ENCODE measurements at places on chromosomes 7 and 10. TPM values are rescaled to one million over a fixed set of nuclear protein-coding genes. Genes with fewer than 3 reads are reported as not detected.

- DNase-seq: no peak
Measured at GRCh38 chr10:49541762-49542161, 2.8 kb upstream of the ERCC6 start.

GRCh38 chr10:28425422-28425821 is 107.5 kb upstream of the WAC start:
- DNase-seq: no peak

GRCh38 chr7:128281605-128282380 is 40.7 kb downstream of the LEP start:
- DNase-seq: no peak

DNA sequence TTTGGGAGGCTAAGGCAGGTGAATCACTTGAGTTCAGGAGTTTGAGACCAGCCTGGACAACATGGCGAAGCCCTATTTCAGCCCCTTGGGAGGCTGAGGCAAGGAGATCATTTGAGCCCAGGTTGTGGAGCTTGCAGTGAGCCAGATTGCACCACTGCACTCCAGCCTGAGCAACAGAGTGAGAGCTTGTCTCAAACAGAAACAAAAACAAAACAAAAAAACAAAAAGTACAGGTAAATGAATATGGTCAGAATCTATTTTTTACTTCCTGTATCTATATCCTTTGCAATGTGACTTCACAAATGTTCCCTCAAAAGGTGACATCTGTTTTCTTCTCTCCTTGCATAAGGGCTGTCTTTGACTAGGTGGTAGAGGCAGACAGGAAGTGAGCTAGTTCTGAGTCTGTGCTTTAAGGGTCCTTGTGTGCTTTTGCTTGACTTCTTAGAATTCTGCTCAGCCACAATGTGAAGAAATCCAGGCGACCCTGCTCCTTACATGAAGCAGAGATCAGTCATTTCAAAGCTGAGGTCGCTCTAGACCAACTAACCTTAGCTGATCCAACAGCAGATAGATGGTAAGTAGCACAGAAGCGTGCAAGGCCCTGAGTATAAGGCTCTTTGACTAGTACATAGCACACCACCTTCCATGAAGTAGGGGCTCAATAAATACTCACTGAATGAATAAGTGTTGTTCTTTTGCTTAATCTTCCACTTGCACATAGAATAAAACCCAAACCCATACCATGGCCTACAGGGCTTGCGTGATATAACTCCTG is 423.2 kb upstream of the PCDH15 start:
- no peak for DNase-seq

DNA sequence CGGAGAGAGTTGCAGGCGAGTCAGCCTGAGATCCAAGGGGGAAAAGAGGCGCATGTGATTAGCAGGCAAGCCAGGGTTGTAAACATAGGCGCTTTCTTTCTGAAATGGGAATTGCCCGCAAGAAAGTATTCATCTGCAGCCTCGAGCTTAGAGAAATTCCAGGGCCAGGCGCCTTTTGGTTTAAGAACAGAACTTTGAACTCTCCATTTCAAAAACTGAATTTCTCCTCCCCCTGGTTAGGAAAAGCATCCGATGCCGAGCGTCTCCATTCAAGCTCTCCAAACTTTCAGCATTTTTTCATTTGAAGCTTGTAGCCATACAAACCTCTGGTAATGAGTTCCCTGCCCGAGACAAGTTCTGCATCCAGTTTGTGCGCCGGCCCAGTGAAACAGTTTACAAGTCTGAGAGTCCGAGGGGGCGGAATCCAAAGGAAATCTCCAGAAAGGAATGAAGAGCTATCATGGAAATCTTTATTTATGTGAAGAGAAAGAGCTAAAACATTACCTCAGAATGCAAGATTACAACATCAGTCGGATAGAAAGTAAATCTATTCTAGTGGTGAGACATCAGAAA is 69.9 kb downstream of the FAM204A start:
- DNase-seq: no peak

DNA sequence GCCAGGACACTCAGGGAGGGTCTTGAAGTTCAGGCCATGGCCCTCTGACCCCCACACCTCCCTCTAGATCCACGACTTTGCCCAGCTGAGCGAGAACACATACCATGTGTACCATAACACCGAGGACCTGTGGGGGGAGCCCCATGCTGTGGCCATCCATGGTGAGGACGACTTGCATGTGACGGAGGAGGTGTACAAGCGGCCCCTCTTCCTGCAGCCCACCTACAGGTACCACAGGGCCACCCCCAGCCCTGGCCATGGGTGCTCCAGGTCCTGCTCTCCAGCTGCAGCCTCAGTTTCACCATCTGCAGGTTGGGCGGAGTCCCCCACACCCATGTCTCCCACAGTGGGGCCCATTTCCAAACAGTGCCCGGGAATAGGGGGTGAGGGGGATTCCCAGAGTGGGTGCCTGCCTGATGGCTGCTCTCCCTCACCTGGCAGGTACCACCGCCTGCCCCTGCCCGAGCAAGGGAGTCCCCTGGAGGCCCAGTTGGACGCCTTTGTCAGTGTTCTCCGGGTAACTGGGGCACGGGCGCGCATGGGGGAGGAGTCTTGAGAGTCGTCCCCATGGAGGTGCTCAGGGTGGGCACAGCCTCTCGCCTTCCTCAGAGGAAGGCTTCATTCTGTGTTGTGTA is 54.1 kb downstream of the PALD1 start:
- no peak for DNase-seq

GRCh38 chr10:2680821-2681220 is 386.5 kb upstream of the PFKP start:
- no peak for DNase-seq

GRCh38 chr7:30731581-30731980 is 20.4 kb upstream of the INMT start:
- DNase-seq: no peak

- DNase-seq: no peak
Measured at GRCh38 chr7:31910191-31910590, 160.0 kb downstream of the PDE1C start.

DNA sequence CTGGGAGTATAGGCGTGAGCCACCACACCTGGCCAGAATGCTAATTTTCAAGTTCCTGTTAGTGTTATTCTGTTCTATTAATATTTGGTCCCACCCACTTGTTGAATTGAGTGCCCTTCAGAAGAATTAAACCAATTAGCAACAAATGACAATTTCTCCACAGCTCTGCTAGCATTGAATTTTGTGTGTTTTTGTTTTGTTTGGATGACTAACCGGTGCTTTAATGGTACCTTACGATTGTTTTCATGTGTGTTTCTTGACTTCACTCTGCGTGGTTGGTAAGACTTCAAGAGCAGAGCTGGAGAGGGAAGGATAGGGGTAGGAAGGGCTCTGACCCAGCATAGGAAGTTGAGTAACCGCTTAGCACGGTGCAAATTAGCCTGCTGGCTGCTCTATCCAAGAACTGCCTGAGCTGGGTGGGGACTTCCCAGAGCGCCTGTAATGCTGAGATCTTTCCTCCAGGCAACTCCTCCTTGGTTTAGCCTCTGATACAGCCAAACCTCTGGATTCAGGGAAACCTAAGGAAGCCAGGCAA is 4.6 kb downstream of the ARPC1B start:
- no peak for DNase-seq

GRCh38 chr10:58399410-58399809 is 14.2 kb downstream of the TFAM start:
- DNase-seq: no peak

- no peak for DNase-seq
Measured at GRCh38 chr10:20128811-20129210, 312.6 kb downstream of the PLXDC2 start.

DNA sequence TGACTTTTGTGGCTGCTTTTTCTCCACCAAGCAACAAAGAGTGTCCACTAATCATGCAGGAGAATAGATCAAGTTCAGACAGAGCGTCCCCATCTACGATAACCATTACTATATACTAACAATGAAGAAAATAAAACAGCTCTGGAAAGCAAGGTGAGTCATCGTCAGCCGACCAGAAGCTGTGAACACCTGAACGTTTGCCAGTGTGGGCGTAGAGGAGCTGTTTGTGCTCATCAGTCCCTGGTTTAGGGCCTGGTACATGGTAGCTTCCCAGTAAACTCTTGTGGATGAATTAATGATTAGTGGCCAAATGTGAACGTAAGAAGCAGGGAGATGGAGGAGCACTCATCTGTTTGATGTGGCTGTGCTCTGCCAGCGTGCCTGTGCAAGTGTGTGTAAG is 180.7 kb downstream of the EVX1 start:
- DNase-seq: no peak

- DNase-seq: no peak
Measured at GRCh38 chr10:97371696-97372095, 29.4 kb downstream of the RRP12 start.

DNA sequence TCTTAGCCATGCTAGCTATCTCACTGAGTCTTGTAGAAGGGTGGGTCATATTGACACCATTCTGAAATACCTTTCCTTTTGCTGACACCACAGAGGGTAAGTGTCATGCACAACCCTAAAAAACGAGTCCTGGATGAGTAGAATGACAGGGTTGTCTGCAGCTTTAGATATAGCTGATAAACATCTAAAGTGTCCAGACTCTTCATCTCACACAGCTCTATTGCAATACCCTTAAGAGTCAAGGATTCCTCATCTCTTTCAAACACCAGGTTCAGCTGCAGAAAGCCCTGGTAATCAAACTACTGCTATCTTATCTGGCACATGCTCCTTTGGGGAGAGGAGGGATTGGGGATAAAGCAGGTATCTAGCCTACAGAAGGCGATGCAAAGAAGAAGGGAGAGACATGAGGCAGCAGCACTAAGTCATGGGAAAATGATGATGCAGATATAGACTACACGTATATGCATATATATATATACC is 127.0 kb downstream of the ANK3 start:
- DNase-seq: no peak

DNA sequence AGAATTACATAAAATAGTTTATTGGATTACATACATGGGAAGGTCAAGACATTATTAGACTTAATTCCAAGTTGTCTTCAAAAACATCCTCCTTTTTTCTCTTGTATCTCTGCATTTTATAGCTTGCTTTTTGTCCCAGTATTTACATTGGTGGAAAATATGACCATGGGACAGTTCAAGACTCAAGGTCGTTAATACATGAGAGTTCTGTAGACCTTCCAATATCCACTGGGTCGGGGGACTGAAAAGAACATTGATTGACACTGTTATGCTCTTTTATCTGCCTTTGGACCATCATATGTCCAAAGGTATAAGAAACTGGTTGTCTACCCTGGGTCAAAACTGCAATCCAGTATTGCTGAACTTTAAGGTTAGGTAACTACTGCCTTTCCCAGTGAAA is 36.7 kb downstream of the AKR1C4 start:
- DNase-seq: no peak

DNA sequence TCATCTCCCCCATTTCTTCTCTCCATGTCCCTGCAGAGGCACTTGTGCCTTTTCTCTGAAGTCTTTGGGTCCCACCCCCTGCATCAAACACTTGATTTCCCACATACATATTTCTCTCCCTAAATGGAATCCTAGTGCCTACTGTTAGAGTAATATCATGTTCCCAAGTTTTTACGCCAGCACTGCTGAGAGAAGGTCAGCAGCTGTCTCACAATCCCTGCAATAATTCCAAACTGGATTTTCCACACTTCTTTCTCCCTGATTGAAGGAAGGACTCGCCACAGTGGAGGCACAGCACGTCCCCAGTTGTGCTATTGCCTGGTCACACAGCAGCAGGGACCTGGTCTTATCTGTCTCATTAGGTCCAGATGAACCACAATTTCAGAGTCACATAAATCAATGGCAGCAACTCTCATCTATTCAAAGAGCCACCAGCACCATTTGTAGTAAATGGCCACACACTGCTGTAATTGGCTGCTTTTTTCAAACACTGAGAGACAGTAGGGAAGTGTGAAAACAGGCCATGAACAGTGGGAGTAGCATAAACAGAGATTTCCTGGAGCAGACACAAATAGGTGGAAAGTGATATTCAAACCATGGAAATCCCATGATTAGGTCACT is 605.5 kb downstream of the XPNPEP1 start:
- DNase-seq: peak; percentile 34

DNA sequence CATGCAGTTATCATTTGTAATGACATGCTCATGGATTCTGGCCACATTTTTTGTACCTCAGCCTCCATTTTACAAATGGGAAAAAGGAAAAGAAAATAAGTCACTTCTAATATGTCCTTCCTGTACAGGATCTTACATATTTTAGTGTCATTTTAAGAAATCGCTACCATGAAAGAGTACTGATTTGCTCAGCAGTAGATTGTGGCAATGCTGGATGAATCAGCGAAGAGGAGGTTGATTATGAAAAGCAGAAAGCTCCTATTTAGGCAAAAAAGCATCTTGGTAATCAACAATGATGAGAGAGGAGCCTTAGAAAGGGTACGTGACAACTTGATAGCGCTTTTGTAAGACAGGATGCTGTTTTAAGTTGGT is 522.9 kb downstream of the PARD3 start:
- DNase-seq: no peak

DNA sequence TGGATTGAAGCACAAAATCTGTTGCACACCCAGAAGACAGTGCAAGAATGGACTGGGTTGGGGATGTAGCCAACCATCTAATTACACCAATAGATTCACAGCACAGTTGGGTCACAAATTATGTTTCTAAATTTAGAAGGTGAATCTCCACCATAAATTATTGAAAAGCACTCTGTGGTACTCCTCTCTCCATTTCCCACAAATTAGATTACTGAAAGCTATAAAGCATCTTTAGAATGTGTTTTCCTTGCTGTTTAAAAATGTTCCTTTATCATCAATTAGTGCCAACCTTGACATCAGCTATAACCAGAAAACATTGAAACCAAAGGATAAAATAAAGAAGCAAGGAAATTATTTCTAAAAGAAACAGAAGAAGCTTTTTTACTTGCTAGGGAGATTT is 39.9 kb upstream of the HDAC9 start:
- DNase-seq: no peak

GRCh38 chr10:73251683-73252444 is 580 bp downstream of the MRPS16 start:
- peak; percentile 35 for DNase-seq

GRCh38 chr7:71485586-71485985 is 353.6 kb downstream of the GALNT17 start:
- DNase-seq: no peak

- DNase-seq: peak; percentile 89
Measured at GRCh38 chr10:103859161-103860086, 4.0 kb upstream of the SH3PXD2A start.

GRCh38 chr10:53314876-53315275 is 542.3 kb upstream of the MBL2 start:
- peak; percentile 1 for DNase-seq

GRCh38 chr10:677750-678661 is 11.5 kb downstream of the DIP2C start:
- DNase-seq: no peak

GIMAP8 gene
- not detected for total RNA-seq

PKD2L1 gene
- not detected for total RNA-seq

UFSP1 gene
- total RNA-seq: 5.5 TPM

GOLGA7B gene
- total RNA-seq: 0.93 TPM

SRRT gene
- 140 TPM for total RNA-seq

RADIL gene
- 0.12 TPM for total RNA-seq

CLCN1 gene
- not detected for total RNA-seq

LRRC18 gene
- total RNA-seq: not detected

IKZF5 gene
- 9.3 TPM for total RNA-seq

DNTT gene
- total RNA-seq: not detected

TFAM gene
- 60.0 TPM for total RNA-seq

All from SJCRH30 (cell line).